ENCODE measurements at places on chromosomes 1 and 21.
A peak's percentile ranks its signal among the peaks of the same experiment; 100 is the strongest.

DNA sequence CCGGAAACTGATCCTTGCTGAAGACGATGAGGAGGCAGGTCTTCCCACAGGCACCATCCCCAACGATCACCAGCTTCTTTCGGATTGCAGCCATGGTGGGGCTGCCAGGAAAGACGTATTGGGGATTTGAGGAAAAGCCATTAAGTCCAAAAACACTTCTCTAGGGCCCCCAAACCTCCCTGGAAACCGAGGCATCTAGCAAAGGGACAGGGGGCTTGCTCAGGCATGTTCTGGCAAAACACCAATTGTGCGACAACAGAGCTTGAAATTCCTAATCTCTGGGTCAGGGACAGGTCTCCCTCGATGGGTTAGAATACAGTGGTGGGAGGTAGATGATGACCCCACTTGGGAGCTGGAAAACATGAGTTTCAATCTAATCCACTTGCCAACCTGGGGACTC, 3.2 kb downstream of the RHOC start:
- no peak for DNase-seq

DNA sequence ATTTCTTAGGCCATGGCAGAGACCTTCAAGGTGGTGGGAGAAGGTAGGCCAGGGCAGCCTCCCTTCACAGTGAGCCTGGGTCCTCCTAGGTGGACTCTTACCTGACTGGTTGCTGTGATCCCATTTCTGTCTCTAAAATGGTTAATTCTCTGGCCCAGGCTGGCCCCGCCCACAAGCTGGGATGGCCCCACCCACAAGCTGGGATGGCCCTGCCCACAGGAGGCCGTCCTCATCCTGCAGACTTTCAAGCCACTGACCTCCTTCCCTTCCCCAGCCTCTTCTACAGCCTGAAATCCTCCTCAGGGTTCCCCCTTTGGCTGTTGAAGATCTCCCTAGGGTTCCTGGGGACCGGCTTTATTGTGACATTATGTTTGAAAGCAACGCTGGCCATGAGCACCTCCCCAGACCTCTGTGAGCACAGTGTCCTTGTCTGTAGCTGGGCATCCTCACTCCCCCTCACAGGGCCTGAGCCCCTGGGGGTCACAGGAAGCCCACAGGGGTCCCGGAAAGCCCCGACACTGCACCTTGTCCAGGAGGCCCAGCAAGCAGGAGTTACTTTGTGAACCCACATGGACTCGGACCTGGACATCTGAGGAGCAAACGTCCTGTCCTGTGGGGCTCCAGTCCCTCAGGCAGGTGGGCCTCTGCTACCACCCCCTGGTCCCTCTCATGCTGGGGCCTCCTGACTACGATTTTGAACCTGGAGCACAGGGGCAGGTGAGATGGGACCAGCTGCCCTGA, 621.7 kb downstream of the MATN1 start:
- DNase-seq, result no peak

GRCh38 chr1:2258996-2259395, 30.9 kb downstream of the SKI start:
- DNase-seq, result peak; percentile 40

GRCh38 chr1:211654838-211655787, 20.3 kb downstream of the NEK2 start:
- peak; percentile 62 for DNase-seq

DNA sequence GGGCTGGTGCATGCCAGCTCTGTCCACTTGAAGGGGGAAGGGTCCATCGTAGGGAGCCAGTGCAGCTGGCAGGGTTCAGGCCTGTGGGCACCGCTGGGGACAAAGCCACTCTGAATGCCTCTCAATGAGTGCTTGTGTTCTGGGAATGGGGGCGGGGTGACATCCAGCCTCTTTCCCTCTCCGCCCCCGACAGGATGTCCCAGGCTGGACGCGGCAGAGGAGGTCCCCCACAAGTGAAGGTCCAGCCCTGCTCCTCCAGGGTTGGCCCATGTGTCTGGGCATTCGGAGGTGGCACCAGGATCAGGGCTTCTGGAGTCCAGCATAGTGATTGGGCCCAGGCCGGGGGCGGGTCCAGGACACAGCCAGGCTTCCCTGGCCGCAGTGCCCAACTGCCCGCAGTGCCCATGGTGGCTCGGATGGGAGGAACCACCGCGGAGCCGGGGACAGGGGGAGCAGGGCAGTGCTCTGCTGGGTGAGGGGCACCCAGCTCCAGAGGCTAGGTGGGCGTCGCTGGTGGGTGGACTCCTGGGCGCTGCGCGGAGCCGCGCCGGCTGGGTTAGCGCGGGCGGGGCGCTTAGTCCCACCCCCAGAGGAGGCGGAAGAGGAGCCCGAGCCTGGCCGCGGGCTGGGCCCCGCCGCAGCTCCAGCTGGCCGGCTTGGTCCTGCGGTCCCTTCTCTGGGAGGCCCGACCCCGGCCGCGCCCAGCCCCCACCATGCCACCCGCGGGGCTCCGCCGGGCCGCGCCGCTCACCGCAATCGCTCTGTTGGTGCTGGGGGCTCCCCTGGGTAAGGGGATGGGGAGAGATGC, at the start of gene SHISA4:
Gene SHISA4 (plus strand): TSS at position 617 of the 808 bp plus-strand sequence. CDS start 97 bp downstream, at position 714.
- no peak for DNase-seq

DNA sequence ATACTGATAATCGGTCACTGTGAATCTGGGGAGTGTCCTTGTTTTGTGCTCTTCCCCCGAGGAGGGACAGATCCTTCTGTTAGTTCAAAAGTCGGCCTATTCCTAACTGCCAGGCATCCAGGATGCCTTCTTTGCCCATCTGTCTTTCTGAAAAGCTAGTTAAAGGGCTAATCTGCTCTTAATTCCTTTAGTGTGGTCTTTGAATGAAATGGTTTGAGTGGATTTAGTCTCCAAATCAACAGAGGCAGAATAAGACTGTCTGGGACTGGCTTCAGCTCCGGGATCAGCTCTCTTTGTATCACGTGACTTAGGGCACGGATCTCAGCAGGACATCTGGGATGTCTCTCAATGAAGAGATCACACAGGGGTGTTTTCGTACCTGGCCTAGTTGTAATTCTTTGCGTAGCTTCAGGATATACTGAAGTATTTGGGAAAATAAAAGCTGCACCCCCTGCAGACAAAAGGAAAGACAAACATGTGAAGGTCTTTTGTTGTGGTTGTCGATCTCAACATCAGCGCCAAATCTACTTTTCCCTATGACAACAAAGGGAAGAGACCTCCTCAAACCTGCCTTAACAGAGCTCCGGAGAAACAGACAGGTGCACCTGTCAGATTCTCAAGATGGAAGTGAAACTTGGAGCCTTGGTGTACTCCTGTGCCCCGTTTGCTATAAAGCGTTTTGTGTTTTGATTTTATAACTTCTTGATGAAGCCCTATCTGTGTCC, 97.9 kb downstream of the ERG start:
- DNase-seq, result no peak

DNA sequence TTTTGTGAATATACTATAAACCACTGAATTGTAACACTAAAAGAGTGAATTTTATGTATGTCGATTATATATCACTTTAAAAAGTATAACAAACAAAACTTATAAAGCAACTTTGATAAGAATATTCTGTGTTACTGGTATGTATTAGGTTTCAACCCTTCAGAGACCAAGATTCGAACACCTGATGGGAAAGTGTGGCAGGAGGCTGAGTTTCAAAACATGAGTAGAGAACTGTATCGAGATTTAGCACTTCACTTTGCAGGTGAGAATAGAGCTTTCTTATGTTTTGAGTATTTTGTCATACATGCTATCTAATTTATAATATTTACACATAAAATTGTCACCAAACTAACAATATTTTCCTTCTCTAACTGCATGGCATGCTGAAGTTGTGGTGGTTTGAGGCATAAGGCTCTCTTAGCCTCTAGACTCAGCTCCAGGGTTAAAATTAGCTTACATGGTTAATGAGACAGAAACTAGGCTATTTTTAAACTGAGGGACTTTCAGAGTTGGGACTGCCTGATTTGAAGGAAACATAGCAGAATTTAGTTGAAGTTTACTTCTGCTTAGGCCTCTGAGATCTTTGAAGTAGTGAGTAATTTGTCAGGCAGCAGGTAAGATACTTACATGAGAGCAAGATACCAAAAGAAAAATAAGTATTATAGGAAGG, 48.6 kb downstream of the CEP350 start:
- DNase-seq, result no peak

- no peak for DNase-seq
These were observed 3.1 kb downstream of the RNF207 start for GRCh38 chr1:6208723-6209660.

GRCh38 chr21:41361786-41362604, at the start of gene MX2:
Gene MX2 (plus strand): TSS chr21:41362027. CDS start chr21:41376907, 14,880 bp downstream.
- DNase-seq, result peak; percentile 37

- no peak for DNase-seq
These were observed 41.0 kb downstream of the ATP2B4 start for GRCh38 chr1:203667616-203668015.

Data from stimulated activated CD4-positive, alpha-beta T cell treated with anti-CD3 and anti-CD28 coated beads, Interleukin-1b, Interleukin-23, amount 100 ng/mL, for 1 hour (primary cell).